ENCODE measurements at places on chromosomes 5 and 9. TPM values are rescaled to one million over a fixed set of nuclear protein-coding genes. Genes with fewer than 3 reads are reported as not detected.

The SLC26A2 gene
- 4.7 TPM for total RNA-seq

The IFNB1 gene
- total RNA-seq: not detected

The C5 gene
- 1.0 TPM for total RNA-seq

The MOB3B gene
- 1.8 TPM for total RNA-seq

DNA sequence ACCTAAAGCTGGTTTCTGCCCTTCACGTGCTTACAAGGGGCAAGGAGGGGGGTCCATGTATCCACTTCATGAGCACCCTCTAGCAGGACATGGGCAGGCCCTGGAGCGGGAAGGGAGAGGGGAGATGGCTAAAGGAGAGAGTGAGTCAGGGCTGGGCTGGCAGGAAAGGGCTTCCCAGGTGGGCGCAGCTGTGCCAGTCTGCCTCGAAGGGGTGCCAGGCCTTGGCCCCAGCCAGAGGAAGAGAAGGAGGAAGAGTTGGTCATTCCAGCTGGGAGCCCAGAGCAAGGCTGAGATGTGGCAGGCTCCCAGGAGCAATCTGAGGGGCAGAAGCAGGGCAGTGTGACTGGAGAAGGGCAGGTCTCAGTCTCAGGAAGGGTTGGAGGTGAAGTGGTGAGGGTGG, 24.7 kb downstream of the TRIM14 start:
- no peak overlapping the region for H3K27ac ChIP-seq
- no peak for DNase-seq
- no peak overlapping the region for H3K4me3 ChIP-seq
- no peaks in the 10 kb centered on the region for H3K4me1 ChIP-seq
- H3K27me3 ChIP-seq: peaks cover 5% of the 10 kb centered on the region

- DNase-seq: no peak
- no peak overlapping the region for H3K27ac ChIP-seq
- no peaks in the 10 kb centered on the region for H3K4me1 ChIP-seq
- H3K4me3 ChIP-seq: no peak overlapping the region
Observed at GRCh38 chr9:26158631-26159150, 480.4 kb upstream of the TUSC1 start.

GRCh38 chr9:589723-590122, 251.8 kb upstream of the DMRT1 start:
- H3K27me3 ChIP-seq: peaks cover 3% of the 10 kb centered on the region
- no peak overlapping the region for H3K4me3 ChIP-seq
- no peak overlapping the region for H3K27ac ChIP-seq
- DNase-seq: no peak
- no peaks in the 10 kb centered on the region for H3K36me3 ChIP-seq
- no peaks in the 10 kb centered on the region for H3K4me1 ChIP-seq

- H3K4me3 ChIP-seq: no peak overlapping the region
- H3K27me3 ChIP-seq: peaks cover 2% of the 10 kb centered on the region
Observed at GRCh38 chr5:178796165-178796945, 63.4 kb upstream of the ZNF354B start.

DNA sequence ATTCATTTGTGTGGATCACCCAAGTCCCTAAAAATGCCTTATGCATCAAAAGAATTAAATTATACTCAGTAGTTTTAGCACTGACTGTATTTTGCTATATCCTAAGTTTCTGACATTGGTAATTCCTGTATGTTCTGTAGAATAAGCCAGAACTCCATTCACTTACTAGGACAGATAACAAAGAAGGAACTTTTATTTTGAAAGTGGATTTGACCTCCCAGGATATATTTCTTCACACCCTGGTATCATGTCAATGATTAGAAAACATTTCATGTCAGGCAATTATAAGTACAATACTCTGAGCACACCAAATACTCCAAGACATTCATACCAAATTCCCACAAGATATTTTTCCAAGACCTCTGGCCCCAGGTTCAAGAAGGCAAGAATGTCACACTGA, 28.7 kb upstream of the MYOT start:
- no peak for DNase-seq
- H3K27me3 ChIP-seq: no peaks in the 10 kb centered on the region
- no peak overlapping the region for H3K4me3 ChIP-seq
- peaks cover 12% of the 10 kb centered on the region for H3K4me1 ChIP-seq
- no peak overlapping the region for H3K27ac ChIP-seq

GRCh38 chr5:135186662-135187522, 152.9 kb upstream of the PITX1 start:
- H3K27ac ChIP-seq: no peak overlapping the region
- peaks cover 1% of the 10 kb centered on the region for H3K4me1 ChIP-seq
- H3K27me3 ChIP-seq: no peaks in the 10 kb centered on the region
- no peak overlapping the region for H3K4me3 ChIP-seq
- peaks cover 6% of the 10 kb centered on the region for H3K36me3 ChIP-seq

DNA sequence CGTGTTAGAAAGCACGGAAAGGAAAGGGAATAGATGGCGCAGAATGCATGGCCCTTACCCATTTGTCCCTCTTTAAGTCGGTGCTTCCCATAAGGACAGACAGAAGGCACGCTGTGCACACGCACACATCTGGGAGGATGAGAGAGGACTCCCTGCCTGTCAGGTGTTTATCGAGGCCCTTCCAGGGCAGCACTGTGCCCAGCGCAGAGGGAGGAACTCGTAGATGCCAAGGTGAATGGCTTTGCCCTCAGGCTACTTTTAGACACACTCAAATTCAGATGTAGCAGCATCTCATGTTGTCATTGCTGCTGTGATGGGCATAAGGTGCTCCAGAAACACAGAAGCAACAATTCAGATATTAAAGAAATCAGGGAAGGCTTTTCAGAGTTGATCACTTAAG, 70.2 kb upstream of the CTSL start:
- no peak overlapping the region for H3K4me3 ChIP-seq
- H3K27me3 ChIP-seq: peaks cover 8% of the 10 kb centered on the region
- DNase-seq: no peak
- H3K4me1 ChIP-seq: peaks cover 8% of the 10 kb centered on the region
- H3K36me3 ChIP-seq: no peaks in the 10 kb centered on the region
- peak overlapping the region; percentile 26 for H3K27ac ChIP-seq

DNA sequence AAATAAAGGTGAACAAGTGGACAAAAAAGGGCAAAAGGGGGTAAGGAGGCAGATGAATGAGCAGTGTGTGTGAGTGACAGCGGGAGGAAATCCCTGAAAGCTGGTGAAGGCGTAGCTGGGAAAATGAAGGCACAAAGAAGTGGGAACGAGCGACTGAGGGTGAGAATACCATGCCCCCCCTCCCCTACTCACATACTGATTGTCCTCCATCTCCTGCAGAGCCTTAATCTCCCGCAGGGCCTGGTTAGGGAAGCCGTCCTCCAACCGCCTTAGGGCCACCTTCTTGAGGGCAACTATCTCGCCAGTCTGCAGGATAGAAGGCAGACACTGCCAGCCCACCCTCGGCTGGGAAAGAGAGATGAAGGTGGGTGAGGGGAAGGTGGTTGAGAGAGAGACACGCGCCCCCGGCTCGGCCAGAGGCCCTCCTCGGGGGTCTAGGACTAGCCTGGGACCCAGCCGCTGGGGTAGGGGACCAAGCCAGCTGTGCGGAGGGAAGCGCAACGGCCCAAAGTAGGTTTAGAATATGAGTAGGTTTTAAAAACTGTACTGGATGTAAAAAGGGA, 522 bp downstream of the CDK20 start:
- peak overlapping the region; percentile 85 for H3K4me3 ChIP-seq
- H3K36me3 ChIP-seq: no peaks in the 10 kb centered on the region
- DNase-seq: no peak

GRCh38 chr5:32087086-32088082, 86.7 kb downstream of the GOLPH3 start:
- no peak overlapping the region for H3K4me3 ChIP-seq
- H3K27me3 ChIP-seq: peaks cover 2% of the 10 kb centered on the region
- no peak overlapping the region for H3K27ac ChIP-seq
- no peak for DNase-seq
- peaks cover 6% of the 10 kb centered on the region for H3K36me3 ChIP-seq

- no peak overlapping the region for H3K4me3 ChIP-seq
- H3K4me1 ChIP-seq: no peaks in the 10 kb centered on the region
- no peak overlapping the region for H3K27ac ChIP-seq
- no peak for DNase-seq
- peaks cover 4% of the 10 kb centered on the region for H3K27me3 ChIP-seq
- peaks cover 15% of the 10 kb centered on the region for H3K36me3 ChIP-seq
Observed at GRCh38 chr9:127437497-127438264, 13.5 kb downstream of the ZNF79 start.

GRCh38 chr9:97366476-97366875, 45.4 kb upstream of the TDRD7 start:
- H3K27me3 ChIP-seq: no peaks in the 10 kb centered on the region
- no peak overlapping the region for H3K27ac ChIP-seq
- no peak for DNase-seq
- no peaks in the 10 kb centered on the region for H3K4me1 ChIP-seq
- peaks cover 24% of the 10 kb centered on the region for H3K36me3 ChIP-seq
- H3K4me3 ChIP-seq: no peak overlapping the region

- no peak for DNase-seq
- H3K36me3 ChIP-seq: no peaks in the 10 kb centered on the region
- H3K4me3 ChIP-seq: no peak overlapping the region
- peaks cover 4% of the 10 kb centered on the region for H3K27me3 ChIP-seq
- H3K27ac ChIP-seq: no peak overlapping the region
Observed at GRCh38 chr5:133472829-133473228, 139.5 kb downstream of the FSTL4 start.

DNA sequence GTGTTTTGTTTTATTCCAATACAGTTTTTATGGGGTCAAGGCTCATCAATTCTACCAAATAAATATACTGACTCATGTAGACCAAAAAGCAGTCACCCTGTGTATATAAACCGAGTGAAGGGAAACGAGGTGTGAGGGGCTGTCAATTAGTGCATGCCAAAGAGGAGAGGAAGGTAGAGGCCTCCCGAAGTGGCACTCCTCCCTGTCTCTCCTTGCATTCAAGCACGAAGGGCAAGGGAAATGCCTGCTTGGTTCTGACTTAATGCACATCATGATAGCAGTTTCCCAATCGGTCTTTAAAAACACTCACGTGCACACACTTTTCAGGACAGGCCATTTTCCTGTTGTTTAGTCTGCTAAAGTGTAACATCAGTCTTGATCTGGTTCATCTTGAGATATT, 125.6 kb upstream of the SLCO6A1 start:
- no peak overlapping the region for H3K27ac ChIP-seq
- no peak for DNase-seq
- no peak overlapping the region for H3K4me3 ChIP-seq

DNA sequence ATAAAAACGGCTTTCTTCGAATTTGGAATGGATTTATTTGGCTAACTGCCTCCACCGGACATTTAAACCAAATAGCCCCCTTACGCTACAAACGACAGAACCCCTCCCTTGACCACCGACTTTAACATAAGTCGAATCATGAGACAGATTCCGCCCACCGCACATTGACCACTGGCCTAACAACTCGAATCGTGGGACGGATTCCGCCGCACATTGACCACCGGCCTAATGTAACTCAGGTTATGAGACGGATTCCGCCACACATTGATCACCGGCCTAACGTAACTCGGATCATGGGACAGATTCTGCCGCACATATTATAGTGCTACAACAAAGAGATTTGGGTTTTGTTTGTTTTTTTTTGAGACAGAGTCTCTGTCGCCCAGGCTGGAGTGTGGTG, 2.7 kb upstream of the LCN9 start:
- H3K4me3 ChIP-seq: no peak overlapping the region
- peaks cover 2% of the 10 kb centered on the region for H3K27me3 ChIP-seq
- no peak overlapping the region for H3K27ac ChIP-seq
- peaks cover 4% of the 10 kb centered on the region for H3K36me3 ChIP-seq

DNA sequence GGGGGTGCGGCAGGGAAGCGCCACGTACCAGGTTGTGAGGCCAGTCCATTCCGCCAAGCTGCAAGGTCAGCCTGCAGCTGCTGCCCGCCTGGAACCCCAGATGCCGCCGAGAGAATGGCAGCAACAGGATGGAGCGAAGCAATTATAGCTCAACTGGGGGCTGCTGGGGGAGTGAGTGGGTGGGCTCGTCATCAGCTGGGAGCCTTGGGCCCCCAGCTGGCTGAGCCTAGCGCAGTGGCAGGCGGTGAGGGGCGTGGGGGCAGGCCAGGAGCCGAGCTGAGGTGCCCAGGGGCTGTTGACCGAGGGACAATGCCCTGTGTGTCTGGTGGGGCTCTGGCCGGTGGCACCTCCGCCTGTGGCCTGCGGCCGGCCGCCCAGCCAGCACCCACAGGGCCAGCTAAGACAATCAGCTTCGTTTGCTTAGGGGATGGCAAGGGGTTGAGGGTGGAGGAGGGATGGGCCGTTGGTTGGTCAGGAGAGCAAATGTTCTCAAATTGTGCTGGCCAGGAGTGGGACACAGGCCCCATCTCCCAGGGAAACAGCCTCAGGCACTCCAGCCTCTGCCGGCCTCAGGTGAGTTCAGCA, at the start of gene IL17B:
TSS of gene IL17B (minus strand) at position 116 of the 585 bp plus-strand sequence. CDS start at position 49, 67 bp downstream.
- DNase-seq: no peak
- peaks cover 4% of the 10 kb centered on the region for H3K36me3 ChIP-seq
- no peak within 1 kb of the TSS for H3K27ac ChIP-seq

GRCh38 chr5:74652576-74652975, 12.0 kb upstream of the ENC1 start:
- peaks cover 9% of the 10 kb centered on the region for H3K4me1 ChIP-seq
- peaks cover 5% of the 10 kb centered on the region for H3K27me3 ChIP-seq
- H3K36me3 ChIP-seq: peaks cover 5% of the 10 kb centered on the region
- H3K4me3 ChIP-seq: no peak overlapping the region
- no peak for DNase-seq

- no peak for DNase-seq
- H3K4me1 ChIP-seq: no peaks in the 10 kb centered on the region
- H3K36me3 ChIP-seq: peaks cover 13% of the 10 kb centered on the region
- H3K27me3 ChIP-seq: peaks cover 2% of the 10 kb centered on the region
- H3K4me3 ChIP-seq: no peak overlapping the region
- no peak overlapping the region for H3K27ac ChIP-seq
Observed at GRCh38 chr5:62190173-62190572, 115.8 kb upstream of the KIF2A start.

DNA sequence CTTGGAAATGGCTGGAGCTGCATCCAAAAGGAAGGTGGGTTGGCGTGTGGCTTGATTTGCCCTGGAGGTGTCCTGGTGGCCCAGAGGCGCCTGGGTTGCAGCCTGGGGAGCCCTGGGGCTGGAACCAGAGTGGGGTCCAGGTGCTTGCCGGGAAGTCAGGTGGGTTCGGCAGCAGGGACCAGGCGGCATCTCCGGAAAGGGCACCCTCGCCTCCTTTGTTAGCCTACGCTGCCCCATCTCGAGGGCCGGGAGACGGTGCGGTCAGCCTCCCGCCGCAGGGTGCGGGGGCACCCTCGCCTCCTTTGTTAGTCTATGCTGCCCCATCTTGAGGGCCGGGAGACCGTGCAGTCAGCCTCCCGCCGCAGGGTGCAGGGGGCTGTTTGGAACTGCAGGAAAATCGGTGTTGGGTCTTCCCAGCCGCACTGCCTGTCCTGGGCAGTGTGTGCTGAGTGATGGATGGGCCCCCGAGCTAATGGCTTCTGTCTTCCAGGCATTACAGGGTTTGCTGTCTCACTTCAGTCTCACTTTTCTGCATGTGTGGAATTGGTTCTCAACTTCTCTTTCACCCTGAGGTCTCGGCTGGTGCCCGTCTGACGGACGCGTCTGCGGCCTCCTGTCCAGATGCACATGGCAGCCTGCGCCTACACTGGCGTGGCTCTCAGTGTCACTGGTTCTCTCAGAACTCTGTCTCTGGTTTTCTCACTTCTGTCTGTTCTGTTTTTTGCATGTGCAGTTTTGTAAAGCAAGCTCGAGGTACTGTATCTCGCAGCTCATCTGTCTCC, 139.0 kb downstream of the CACNA1B start:
- no peak for DNase-seq
- peak overlapping the region; percentile 21 for H3K4me3 ChIP-seq
- peaks cover 37% of the 10 kb centered on the region for H3K4me1 ChIP-seq
- peaks cover 17% of the 10 kb centered on the region for H3K27me3 ChIP-seq
- H3K27ac ChIP-seq: peak overlapping the region; percentile 24
- peaks cover 14% of the 10 kb centered on the region for H3K36me3 ChIP-seq
